ENCODE measurements at places on chromosomes 1 and 21.

GRCh38 chr21:16294128-16294527 lies 564.3 kb downstream of the USP25 start:
- DNase-seq, result peak; percentile 14

GRCh38 chr21:27045281-27045985 lies 78.5 kb upstream of the ADAMTS5 start:
- no peak for DNase-seq

GRCh38 chr1:218624052-218624451 lies 278.9 kb downstream of the TGFB2 start:
- peak; percentile 16 for DNase-seq

GRCh38 chr1:3527774-3528173 lies 73.3 kb downstream of the ARHGEF16 start:
- no peak for DNase-seq

GRCh38 chr1:63983391-63984256 lies 209.8 kb downstream of the ROR1 start:
- no peak for DNase-seq

GRCh38 chr1:94334764-94335163 lies 83.4 kb upstream of the ABCD3 start:
- no peak for DNase-seq

- DNase-seq, result no peak
Observed at GRCh38 chr1:17877316-17877715, 122.2 kb downstream of the ACTL8 start.

- peak; percentile 23 for DNase-seq
Observed at GRCh38 chr1:180181048-180181447, 26.4 kb downstream of the QSOX1 start.

DNA sequence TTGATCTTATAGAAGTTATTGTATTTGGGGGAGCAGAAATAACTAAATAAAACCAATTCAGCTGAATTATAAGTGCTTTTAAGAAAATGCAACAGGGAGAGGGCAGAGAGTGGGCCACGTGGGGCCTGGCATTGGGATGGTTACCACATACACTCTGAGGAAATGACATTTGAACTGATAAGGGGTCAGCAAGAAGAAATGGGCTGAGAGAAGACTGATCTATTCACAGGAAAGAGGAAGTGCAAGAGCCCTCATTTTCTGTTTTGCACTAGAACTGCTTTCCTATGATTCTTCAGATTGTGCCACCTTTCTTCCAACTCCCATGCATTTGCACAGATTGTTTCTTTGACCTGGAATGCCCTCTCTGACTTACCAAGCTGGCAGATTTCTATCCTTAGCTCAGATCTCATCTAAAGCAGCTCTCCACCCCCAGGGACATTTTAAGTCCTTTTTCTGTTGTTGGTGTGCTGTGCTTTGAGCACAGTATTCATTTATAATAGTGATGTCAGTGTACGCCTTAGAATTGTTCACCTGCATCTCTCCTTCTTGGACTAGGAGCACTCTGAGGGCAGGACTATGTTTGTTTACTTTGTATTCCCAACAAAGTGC lies 115.9 kb downstream of the FGGY start:
- DNase-seq, result no peak

- no peak for DNase-seq
Observed at GRCh38 chr1:207017615-207018559, 14.7 kb downstream of the C1orf116 start.

DNA sequence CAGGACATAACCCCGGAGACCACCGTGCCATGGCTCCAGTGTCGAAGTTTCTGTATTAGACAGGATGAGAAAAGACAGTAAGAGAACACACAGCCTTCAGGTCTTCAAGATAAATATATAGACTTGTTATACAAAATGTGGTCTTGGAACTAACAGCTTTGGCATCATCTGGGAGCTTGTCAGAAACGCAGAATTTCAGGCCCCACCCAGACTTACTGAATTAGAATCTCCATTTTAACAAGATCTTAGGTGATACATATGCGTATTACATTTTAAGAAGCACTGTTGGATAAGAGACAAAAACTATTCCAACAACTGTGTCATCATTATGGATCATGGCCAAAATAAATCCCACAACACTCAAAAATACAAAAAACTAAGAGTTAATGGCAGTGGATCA lies 239.3 kb downstream of the ASTN1 start:
- DNase-seq, result no peak

GRCh38 chr1:212858461-212859265 lies 588 bp downstream of the FLVCR1 start:
- peak; percentile 36 for DNase-seq

GRCh38 chr1:61448914-61449313 lies 276.0 kb downstream of the TM2D1 start:
- peak; percentile 96 for DNase-seq

GRCh38 chr1:218415726-218416125 lies 70.6 kb downstream of the TGFB2 start:
- no peak for DNase-seq

DNA sequence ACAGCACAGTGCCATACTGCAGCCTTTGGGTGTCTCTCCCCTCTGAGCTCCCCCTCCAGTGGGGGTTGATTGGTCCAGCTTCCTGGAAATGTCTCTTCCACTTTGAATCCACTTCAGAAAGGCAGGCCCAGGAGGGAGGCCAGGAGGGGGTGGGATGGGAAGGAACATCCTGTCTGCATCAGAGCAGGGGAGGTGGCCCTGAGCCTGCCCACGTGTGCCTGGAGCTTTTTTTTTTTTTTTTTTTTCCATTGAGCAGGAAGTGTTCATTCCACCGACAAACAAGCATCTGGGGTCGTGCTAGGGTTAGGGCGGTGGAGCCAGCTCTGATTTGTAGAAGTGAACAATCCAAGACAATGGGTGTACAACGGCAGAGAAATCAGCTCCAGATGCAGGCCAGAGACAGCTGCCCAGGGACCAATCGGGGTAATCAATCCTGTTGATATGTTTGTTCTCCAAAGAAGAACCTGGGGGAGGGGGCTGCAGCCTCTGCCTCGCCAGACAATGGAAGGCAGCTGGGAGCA lies 93.3 kb downstream of the SSBP3 start:
- peak; percentile 86 for DNase-seq

DNA sequence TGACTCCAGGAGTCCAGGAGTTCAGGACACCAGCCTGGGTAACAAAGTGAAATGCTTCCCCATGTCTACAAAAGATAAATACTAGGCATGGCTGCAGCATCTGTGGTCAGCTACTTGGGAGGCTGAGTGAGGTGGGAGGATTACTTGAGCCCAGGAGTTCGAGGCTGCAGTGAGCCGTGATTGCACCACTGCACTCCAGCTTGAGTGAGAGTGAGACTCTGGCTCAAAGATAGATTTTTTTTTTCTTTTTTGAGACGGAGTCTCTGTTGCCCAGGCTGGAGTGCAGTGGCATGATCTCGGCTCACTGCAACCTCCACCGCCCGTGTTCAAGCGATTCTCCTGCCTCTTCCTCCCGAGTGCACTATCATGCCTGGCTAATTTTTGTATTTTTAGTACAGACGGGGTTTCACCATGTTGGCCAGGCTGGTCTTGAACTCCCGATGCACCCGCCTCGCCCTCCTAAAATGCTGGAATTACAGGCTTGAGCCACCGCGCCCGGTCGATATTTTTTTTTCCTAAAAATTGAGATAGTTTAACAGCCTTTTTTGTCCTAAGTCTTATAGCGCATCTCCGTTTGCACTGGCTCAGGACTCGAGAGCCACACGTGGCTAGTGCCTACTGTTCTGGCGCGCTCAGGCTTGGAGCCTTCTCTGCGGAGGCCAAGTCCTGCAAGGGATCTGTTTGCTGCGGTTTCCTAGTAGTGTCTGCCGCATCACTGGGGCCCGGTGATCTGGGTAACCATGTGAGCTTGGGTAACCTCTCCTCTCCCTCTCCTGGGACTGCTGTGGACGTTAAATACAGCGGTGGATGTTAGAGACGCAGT lies 1.0 kb upstream of the MFN2 start:
- DNase-seq, result no peak

DNA sequence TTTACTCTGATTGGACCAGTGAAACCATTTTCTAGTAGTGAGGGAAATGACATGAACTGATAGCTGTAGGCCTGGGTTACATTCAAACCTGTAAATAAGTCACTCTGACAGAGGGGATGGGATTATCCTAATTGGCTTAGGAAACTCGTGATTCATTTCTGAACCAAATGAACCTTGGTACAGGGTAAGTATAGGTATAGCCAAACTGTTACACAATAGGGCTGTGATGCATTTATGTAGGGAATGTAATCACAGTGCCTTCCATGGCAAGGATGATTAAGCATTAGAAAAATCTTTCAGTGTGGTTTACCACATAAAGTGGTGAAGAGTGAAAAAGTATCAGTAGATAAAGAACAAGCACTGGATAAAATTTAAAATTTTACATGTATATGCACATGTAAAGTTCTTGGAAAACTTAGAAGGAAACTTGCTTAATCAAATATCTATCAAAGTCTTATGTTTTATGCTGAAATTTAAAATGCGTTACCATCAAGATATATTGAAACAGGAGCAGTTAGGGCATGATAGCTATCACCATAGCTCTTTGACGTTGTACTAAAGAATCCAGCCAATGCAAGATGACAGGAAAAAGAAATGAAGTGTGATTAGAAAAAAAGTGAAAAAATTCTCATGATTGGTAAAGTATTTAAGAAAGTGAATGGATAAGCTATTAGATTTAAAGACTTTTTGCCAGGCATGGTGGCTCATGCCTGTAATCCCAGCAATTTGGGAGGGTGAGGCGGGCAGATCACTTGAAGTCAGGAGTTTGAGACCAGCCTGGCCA lies 63.0 kb downstream of the RABGAP1L start:
- peak; percentile 78 for DNase-seq
